ENCODE measurements at places on chromosomes 13 and 19.

- DNase-seq, result no peak
Measured at GRCh38 chr19:38685666-38686529, 38.4 kb downstream of the ACTN4 start.

GRCh38 chr13:77872995-77873394 lies 45.6 kb downstream of the EDNRB start:
- no peak for DNase-seq

- DNase-seq, result no peak
Measured at GRCh38 chr19:42038666-42039065, 31.3 kb downstream of the GRIK5 start.

DNA sequence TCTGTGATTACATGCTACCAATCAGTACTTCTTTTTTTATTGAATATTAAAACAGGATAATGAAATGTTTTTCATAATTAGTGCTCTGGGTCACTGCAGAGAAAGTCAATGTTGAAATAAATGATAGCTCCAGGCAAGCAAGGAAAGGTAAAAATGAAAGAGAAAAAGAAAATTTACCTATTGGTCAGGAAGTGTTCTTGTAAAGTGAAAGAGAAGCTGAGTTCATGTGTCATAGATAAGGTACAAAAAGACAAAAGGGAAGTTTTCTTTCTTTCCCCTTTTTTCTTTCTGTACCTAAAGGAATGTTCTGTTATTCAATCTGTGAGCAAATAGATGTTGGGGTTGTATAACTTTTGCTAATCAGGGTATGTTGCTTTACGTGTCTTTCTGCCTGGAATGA lies 197.0 kb downstream of the PCDH9 start:
- no peak for DNase-seq

DNA sequence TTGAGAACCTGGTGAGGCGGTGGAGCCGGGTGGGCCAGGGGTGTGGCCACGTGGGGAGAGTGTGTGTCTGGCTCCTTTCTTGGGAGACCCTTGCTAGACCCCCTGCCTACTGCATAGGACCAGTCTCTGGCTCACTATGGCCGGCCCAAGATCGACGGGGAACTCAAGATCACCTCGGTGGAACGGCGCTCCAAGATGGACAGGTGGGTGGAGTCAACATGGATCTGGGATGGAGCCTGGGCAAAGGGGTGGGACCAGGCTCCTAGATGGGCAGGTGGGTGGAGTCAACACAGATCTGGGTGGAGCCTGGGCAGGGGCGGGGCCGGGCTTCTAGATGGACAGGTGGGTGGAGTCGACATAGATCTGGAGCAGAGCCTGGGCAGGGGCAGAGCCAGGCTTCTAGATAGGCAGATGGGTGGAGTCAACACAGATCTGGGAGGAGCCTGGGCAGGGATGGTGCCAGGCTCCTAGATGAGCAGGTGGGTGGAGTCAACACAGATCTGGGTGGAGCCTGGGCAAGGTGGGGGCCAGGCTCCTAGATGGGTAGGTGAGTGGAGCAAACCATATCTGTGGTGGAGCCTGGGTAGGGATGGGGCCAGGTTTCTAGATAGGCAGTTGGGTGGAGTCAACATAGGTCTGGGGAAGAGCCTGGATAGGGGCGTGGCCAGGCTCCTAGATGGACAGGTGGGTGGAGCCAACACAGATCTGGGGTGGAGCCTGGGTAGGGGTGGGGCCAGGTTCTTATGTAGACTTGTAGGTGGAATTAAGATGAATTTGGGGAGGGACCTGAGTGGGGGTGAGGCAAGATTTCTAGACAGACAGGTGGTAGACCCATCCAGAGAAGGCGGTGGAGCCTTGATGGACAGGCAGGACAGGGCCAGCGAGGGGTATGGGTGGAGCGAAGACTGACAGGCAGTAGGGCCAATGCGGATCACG lies 56.5 kb downstream of the VAV1 start:
- DNase-seq, result peak; percentile 19

DNA sequence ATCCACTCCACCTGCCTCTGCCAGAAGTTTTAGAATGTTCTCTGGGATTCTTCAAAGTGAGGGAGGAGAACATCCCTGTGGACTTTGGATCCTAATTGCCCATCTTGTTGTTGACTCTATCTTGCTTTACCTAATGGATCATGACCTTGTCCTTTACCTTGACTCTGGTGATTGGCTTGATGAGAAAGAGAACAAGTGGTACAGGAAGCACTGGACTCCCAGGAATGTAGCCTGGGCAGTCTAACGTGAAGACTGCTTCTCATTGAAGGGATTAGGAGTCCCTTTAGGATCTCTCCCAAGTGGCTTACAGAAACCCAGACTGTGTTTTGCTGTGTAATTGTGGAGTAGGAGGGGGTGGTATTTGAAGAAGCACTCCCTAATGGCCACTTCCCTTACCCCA lies 63.9 kb downstream of the SLC10A2 start:
- no peak for DNase-seq

- no peak for DNase-seq
Measured at GRCh38 chr13:108987517-108987916, 358.1 kb downstream of the MYO16 start.

DNA sequence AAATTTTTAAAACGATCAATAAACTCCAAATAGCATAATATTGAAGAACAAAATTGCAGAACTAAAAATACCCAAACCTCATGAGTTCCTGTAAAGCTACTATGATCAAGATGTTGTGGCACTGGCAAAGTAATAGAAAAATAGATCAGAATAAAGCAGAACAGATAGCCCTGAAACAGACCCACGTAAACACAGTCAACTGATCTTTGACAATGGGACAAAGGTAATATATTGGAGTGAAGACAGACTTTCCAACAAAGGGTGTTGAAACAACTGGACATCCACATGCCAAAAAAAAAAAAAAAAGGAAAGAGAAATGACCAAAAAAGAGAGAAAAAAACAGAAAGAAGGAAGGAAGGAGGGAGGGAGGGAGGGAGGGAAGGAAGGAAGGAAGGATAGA lies 138.7 kb downstream of the IRS2 start:
- DNase-seq, result no peak

- no peak for DNase-seq
Measured at GRCh38 chr13:59425211-59425741, 738.5 kb downstream of the DIAPH3 start.

DNA sequence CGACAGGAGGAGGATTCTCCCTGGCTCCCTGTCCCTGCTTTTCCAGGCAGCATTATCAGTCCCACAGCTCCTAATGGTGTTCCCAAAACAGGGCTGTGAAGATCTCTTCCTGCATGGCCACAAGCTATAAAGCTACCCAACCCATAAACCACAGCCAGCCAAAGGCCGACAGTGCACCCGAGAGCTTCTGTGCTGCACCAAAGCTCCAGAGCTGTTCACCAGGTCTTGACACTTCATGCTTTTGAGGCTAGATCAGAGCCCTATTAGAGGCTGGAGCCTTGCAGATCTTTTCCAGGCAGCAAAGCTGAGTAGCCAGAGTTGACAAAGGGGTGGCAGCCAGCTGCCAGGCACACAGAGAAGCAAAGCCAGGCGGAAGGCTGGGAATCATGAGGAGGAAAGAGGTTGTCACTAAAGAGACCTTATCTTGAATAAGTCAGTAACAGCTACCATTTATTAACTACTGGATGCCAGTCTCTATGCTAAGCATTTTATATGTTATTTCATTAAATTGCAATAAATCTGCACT lies 180.4 kb downstream of the KATNAL1 start:
- no peak for DNase-seq

- DNase-seq, result no peak
Measured at GRCh38 chr13:78465250-78465649, 138.1 kb downstream of the POU4F1 start.

DNA sequence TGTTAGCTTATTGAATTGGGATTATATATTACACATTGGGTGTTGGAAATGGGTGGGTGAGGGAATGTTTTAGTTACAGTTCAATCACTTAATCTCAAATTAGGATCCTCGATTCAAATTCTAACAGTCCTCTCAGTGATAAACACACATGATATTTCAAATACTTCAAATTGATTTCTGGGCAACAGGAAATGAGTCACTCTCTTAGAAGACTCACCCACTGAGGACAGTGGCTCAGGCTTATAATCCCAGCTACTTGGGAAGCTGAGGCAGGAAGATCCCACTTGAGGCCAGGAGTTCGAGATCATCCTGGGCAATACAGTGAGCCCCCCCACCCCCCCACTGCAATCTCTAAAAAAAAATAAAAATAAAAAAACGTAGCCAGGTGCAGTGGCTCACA lies 435.3 kb downstream of the KLF12 start:
- no peak for DNase-seq

DNA sequence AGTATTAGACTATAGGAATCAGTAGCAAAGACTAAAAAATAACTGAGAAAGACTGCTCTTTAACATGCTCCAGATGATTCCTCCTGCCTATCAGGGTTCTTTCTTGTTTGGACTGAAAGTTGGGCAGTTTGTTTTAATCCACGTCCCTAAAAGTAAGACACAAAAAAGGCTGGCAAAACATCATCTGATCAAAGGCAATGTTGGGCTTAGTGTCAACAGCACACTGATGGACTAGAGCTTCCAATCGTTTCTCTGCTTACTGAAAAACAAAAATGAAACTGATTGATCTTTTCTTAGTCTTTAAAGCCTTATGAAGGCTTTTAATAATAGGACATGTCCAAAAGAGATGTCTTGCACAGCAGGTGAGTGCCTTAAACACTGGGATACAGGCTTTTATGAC lies 1567.9 kb upstream of the PRR20A start:
- no peak for DNase-seq

GRCh38 chr19:1279782-1280341 lies 4.5 kb downstream of the FAM174C start:
- peak; percentile 71 for DNase-seq

DNA sequence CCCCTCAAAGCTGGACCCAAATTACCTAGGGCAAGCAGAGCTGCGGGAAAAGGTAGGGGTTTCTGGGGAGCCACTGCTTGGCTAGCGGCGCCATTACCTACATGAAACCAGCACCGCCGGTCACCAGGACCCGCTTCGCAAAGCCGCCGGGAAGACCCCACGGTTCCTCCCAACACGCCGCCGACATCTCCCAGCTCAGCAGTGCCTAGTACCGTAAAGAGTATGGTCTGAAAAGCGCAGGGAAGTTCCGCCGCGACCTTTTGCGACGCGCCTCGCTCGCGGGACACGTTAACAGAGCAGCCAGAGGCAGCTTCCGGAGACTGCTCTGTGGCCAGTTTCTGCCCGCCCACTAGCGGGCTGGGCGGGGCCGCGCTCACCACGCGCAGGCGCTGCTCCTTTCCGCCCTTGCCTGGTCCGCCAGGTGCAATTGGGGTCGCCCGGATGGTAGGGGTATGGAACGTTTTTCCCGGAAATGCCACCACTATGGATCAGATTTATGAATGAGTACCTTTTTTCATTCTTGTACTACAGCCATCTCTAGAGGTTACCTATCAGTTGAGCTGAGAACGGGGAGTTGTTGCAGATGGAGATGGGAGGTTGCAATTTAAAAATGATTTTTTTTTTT lies at the start of gene TGDS:
Gene TGDS, minus strand, starts transcription at position 203 of the 625 bp plus-strand sequence. Its CDS starts 16 bp downstream, at position 187.
- DNase-seq, result peak; percentile 88

GRCh38 chr13:94209117-94209516 lies 270.4 kb downstream of the DCT start:
- no peak for DNase-seq

DNA sequence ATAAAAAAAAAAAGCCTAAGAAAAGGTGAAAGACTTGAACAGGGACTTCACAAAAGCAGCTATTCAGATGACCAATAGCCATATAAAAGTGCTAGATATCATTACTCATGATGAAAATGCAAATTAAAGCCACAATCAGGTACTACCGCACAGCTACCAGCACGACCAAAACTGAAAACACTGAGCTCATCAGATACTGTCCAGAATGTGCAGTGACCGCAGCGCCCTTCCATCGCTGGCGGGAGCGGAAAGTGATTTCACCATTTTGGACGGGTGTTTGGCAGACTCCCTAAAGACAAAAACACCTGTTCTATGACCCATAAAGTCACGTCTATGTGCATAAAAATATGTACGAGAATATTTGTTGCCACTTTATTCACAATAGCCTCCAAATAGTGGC lies 60.7 kb downstream of the SLC6A16 start:
- no peak for DNase-seq

- no peak for DNase-seq
Measured at GRCh38 chr13:32978278-32978677, 37.9 kb upstream of the KL start.

DNA sequence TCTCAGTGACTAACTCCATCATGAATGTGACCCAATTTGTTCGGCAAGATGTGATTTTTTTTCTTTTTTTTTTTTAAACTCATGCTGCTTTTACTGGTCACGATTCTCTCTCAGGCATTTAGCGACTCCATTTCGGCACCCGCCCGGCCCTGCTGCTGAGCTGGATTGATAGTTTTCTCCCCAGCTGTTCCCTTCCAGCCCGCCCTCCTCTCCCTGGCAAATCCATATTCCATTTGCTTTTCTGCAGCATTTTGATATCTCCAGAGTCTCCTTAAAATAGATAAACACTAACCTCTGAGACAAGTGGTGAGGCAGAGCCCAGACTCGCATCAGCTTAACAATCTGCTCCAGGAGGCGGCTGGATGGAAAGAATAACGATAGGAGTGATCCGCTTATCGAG lies 55.5 kb upstream of the KATNAL1 start:
- no peak for DNase-seq

GRCh38 chr19:18845961-18846360 lies 14.2 kb downstream of the UPF1 start:
- no peak for DNase-seq

DNA sequence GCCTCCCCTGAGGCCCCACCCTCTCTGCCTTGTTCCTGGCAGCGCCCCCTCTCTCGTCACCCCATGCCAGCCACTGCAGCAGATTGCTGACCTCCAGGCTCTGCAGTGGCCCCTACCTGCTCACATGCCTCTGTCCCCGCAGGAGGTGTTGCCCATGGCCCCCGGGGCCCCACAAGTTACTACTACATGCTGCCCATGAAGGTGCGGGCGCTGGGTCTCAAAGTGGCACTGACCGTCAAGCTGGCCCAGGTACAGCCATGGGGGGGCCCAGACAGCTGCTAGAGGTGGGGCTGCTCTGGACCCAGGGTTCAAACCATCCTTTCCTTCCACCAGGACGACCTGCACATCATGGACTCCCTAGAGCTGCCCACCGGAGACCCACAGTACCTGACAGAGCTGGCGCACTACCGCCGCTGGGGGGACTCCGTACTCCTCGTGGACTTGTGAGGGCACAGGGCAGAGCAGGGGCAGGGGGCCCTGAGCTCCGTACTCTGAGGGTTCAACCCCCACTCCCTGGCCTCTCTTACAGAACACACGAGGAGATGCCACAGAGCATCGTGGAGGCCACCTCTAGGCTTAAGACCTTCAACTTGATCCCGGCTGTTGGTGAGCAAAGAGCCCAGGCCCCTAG lies 6.2 kb downstream of the MRPL4 start:
- DNase-seq, result no peak

- DNase-seq, result no peak
Measured at GRCh38 chr13:35791184-35791851, 314.8 kb upstream of the MAB21L1 start.

DNA sequence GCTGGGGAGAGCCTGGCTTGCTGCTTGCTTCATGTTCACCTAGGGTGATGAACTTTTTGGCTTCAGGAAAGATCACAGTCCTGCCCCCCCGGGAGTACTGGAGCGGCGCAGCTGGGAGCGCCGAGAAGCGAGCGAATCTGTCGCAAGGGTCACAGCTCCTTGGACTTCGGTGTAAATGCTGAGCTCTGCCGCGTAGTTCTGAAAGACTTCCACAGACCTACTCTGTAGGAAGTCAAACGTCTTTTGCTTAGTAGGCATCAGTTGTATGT lies 2.7 kb downstream of the ING1 start:
- no peak for DNase-seq

Data from activated T-helper 1 cell treated with anti-CD3 and anti-CD28 coated beads, Interleukin-12 subunit alpha, Interleukin-12 subunit beta, Interleukin-2, Interleukin-4 antibody, amounts not matched to agents 30 ng/mL and 10 ng/mL and 1 ng/mL, durations not matched to agents 14 hours and 24 hours and 36 hours (primary cell).